ENCODE measurements at places on chromosomes 7 and 10.

DNA sequence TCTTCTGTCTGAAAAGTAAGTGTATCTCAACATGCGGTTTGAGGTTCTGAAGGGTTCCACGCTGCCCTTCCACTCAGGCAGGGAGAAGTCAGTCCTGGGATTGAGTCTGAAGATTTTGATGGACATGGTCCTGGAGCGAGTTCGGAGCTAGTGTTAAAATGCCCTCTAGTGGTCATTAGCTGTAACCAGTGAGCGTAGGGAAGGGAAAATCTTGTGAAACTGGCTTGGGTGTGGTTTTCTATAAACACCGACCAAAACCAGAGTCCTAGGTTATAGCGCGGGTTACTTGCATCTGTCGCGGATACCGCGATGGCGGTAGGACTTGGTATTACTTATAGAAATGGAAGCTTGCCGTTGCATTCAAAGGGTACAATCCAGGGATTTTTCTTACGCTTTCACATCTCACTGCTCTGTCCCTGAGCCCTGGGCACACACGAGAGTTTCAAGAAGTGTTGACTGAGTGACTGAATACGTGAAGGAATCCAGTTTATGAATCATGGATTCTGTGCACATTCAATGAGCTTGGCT is 348.2 kb upstream of the C7orf33 start:
- DNase-seq: no peak

GRCh38 chr10:19958787-19959186 is 142.6 kb downstream of the PLXDC2 start:
- DNase-seq: no peak

DNA sequence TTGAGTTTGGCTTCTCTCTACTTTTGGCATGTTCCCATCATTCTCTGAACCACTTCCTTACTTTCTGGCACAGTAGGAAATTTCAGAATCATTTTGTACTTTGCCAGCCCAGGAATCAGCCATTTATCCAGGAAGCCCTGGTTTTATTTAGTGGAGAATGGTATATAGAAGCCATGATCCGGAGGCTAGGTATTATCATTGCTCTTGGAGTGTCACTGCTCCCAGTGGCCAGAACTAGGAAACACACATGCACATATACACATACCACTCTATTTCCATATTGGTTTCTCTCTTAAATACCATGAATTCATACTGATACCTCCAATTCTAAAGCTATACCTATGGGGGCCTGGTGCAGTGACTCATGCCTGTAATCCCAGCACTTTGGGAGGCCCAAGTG is 36.3 kb downstream of the SUFU start:
- no peak for DNase-seq

DNA sequence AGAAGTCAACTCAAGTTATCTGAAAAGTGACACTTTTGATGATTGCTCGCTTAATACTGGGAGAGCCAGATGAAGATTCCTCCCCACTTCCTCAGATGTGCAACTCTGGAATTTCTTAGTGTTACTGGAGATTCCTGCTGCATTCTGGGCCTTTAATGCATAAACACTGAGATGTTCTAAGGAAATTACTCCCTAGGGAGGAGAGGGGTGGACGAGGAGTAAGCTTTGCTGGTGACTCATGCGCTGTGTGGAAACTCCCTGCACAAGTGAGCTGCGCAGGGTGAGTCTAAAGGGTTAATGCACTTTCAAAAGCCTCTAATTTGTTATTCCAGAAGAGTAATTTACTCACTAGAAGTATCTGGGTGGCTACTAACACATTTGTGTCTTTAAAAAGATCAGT is 46.3 kb downstream of the EGFR start:
- no peak for DNase-seq

DNA sequence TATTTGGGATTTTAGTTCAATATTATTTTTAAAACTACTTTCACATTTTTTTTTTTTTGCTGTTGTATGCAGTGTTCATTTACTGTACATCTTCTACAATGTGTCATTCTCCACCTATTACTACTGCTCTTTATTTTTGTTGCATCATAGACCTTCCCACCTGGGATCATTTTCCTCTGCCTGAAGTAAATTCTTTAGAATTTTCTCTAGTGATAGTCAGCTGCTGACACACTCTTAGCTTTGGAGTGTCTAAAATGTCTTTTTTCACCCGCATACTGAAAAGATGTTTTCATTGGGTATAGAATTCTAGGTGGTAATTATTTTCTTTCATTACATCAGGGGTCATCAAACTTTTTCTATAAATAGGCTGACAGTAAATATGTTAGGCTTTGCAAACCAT is 30.5 kb downstream of the CFAP43 start:
- no peak for DNase-seq

DNA sequence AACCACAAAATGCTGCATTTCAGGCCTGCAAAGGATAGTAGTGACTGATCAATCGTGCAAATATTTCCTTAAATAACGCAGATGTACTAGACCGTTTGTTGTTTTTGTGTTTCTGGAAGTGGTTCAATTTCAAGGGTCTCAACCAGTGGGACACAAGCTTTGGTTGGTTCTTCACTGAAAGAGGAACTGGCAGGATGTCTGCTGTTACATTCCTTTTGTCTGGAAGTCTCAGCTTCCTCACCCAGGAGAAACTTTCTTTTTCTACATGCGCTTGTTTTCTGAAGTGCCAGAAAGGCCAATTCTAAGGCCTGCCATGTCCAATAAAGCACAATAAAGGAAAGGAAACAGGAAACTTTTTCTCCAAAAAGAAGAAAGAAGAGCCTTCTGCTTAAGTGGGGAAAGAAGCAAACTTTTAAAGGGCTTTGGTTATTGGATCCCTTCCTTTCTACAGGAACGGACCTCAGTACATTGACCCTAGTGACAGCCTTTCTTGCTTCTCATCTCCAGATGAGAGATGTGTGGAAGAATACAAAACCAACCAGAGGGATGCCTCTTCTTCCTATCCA is 4.1 kb downstream of the DKK1 start:
- no peak for DNase-seq

DNA sequence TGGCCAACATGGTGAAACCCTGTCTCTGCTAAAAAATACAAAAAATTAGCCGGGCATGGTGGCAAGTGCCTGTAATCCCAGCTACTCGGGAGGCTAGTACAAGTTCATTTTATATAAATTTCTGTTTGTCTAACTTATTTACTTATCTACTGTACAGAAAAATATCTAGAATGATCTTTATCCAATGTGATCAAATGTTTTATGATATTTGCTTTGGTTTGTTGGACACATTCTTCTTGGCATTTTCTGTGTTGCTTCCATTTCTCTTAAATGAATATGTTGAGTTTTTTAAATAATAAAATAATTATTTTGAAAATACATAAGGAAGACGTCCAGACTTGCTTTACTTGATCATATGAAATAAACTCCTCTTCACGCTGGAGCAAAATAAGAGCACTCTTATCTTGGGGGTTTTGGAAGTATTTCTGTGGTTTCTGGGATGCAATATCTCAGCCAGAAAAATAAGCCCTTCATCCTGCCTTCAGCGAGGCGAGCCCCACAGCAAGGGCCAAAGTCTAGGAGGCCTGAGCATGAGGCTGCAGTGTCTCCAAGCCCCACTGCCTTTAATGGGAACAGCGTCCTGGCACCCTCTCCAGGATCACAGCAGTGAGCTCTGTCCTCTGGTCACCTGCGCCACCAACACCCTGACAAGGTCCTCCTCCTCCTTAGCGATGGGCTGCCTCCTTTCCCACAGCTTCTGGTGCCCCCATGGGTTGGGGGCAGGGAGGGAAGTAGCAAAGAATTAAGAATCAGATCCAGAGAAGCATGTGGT is 480.2 kb downstream of the KCNMA1 start:
- DNase-seq: no peak

DNA sequence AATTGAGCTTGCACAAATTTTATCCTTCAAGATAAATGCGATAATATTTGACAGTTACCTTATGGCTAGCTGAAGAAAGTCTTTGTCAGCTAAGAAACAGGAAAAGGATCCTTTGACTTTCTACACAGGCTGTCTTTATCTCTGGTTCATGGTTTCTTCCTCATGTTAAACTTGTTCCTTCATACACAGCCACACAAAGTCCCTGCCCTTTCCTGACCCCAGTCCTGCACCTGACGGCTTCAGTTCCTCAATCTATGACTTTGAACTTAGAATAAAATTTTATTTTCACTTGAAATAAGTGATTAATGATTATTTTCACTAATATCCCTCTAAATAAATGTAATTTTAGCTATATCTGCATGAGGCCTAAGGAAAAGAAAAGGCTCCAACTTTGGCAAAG is 77.8 kb upstream of the PRSS1 start:
- DNase-seq: no peak

DNA sequence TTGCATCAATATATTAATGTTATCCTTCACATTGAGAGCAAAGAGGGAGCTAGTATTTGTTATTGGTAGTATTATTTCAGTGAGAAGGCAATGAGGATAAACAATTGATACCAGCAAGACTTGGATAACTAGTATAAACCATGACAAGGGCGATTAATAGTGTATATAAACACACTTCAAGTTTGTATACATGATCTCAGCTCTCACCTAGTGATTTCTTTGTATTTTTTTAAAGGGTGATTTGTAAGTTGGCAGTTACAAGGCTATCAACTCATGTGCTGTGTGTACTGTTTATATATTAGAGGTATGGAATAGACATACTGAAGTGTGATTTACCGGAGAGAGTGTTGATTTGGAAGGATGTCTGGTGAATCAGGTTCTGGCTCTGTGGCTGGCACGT is 88.0 kb downstream of the SNX10 start:
- DNase-seq: no peak

- DNase-seq: peak; percentile 65
Observed at GRCh38 chr10:128047351-128047750, 78.9 kb downstream of the MKI67 start.

DNA sequence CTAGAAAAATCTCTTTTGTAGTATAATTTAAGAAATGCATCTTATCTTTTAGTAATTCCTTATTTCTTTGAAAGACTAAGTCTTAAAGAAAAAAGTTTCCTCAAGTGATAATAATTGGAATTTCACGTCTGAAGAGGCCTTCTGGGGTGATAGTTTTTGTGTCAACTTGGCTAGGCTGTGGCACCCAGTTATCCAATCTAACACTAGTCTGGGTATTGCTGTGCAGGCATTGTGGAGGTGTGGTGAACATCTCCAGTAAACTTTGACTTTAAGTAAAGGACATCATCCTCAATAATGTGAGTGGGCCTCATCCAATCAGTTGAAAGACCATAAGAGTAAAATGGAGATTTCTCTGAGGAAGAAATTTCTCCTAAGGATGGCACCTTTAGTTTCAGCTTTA is 2.3 kb upstream of the TUBAL3 start:
- no peak for DNase-seq

GRCh38 chr7:50662996-50663395 is 97.8 kb upstream of the DDC start:
- DNase-seq: no peak

DNA sequence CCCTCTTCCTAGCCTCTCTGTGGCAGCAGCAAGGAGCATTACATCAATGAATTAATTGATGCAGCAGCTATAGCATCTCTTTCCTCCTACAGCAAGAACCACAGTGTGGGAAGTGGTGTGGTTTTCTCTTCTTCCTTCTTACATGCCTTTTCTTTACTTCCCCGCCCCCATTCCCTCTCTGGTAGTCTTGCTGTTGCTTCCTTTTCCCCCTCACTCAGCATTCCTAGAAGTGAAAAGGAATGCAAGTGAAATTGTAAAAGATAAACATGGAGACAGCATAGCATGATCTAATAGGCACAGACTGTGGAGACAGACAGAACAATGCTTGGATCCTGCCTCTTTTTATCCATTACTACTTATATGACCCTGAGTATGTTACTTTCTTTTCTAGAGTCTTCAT is 370.5 kb upstream of the BMPER start:
- no peak for DNase-seq

GRCh38 chr10:47113907-47114500 is 186.0 kb upstream of the GDF10 start:
- no peak for DNase-seq

DNA sequence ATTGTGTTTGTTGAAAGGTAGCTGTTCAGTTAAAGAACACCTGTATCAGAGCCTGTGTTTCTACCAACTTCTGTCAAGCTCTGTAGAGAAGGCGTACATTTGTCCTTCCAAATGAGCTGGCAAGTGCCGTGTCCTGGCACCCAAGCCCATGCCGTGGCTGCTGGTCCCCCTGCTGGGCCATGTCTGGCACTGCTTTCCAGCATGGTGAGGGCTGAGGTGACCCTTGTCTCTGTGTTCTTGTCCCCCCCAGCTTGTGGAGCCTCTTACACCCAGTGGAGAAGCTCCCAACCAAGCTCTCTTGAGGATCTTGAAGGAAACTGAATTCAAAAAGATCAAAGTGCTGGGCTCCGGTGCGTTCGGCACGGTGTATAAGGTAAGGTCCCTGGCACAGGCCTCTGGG is 154.9 kb downstream of the EGFR start:
- DNase-seq: no peak

DNA sequence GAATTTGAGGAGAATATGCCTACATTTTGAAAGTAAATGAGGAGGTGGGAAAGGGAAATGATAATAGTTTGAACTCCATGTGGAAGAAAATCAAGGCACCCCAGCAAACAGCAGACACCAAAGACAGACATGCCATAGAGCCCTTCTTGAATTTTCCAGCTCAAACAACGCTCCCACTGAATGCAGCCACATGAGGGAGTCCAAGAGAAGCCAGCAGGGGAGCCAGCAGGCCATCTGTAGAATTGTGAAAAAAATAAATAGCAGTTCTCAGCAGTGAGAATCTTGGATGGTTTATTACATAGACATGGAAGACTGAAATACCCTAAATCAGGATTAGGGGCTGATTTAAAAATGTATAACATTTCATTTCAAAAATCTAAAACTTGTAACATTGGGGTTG is 1567.3 kb upstream of the LRRTM3 start:
- no peak for DNase-seq

DNA sequence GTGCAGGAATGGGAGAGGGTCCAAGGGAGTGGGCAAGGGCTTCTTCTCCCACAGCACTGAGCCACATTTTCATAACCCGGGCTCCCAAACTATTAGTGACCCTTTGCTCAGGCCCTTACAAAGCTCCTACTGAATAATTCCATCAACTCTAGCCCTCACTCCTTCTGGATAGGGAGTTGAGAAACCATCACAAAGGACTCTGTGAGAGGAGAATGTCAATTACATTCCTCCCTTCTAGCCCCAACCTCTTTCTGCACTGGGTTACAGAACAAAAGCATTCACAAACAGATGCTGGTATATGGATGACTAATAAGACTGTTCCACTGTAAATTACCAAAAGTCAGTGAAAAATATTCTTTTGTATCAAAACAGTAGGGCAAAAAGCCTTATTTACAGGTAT is 203.7 kb downstream of the SORCS1 start:
- no peak for DNase-seq

GRCh38 chr7:139687211-139687954 is 90.4 kb downstream of the HIPK2 start:
- no peak for DNase-seq
